Osteocyte (in vitro differentiated cells): ENCODE measurements at places on chromosomes 1 and 21.

GRCh38 chr1:184379111-184379752 lies 7.6 kb upstream of the C1orf21 start:
- H3K36me3 ChIP-seq, result no peaks in the 10 kb centered on the region
- peaks cover 8% of the 10 kb centered on the region for H3K27me3 ChIP-seq
- no peaks in the 10 kb centered on the region for H3K4me1 ChIP-seq
- no peak overlapping the region for H3K4me3 ChIP-seq
- H3K27ac ChIP-seq, result no peak overlapping the region

GRCh38 chr1:246364415-246364941 lies 142.6 kb downstream of the SMYD3 start:
- H3K4me3 ChIP-seq, result no peak overlapping the region
- no peak for DNase-seq
- H3K36me3 ChIP-seq, result peaks cover 5% of the 10 kb centered on the region
- H3K27me3 ChIP-seq, result no peaks in the 10 kb centered on the region

DNA sequence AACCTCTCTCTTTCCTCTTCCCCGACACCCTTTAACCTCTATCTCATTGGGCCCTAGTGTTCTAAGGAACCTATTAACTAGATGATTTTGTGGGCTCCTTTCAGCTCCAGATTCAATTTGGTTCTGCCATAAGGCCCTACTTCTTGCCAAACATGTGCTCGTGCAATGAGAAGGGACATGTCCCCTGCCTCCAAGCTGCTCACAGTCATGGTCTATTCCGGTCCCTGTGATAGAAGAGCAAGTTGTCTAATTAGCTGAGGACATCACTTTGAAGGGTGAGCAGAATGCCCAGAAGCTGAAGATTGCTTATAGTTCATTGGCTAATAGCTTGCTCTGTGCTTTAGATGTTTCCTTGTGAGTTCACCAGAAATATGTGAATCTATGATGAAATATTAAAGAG lies 76.2 kb downstream of the ZNF648 start:
- H3K36me3 ChIP-seq, result no peaks in the 10 kb centered on the region
- H3K4me3 ChIP-seq, result no peak overlapping the region
- H3K27me3 ChIP-seq, result no peaks in the 10 kb centered on the region
- no peak for DNase-seq
- H3K4me1 ChIP-seq, result no peaks in the 10 kb centered on the region

DNA sequence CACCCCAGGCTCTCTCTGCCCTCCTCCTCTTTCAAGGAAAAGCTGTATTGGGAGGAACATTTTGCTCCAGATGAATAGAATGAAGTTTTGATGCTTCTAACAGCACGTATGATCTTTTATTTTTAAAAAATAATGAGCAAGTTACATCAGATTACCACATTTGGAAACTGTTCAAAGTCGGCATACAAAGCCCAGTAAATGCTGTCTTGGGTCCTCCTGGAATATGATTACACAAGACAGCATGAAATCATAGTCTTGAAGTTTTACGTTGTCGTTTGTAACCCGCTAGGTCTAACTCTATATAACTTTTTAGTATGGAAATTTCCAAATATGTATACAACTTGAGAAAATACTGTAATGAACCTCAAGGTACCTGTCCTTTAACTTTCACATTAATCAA lies 385.6 kb downstream of the HLX start:
- no peaks in the 10 kb centered on the region for H3K27me3 ChIP-seq
- no peak overlapping the region for H3K27ac ChIP-seq
- no peak overlapping the region for H3K4me3 ChIP-seq
- no peaks in the 10 kb centered on the region for H3K36me3 ChIP-seq
- no peaks in the 10 kb centered on the region for H3K4me1 ChIP-seq

DNA sequence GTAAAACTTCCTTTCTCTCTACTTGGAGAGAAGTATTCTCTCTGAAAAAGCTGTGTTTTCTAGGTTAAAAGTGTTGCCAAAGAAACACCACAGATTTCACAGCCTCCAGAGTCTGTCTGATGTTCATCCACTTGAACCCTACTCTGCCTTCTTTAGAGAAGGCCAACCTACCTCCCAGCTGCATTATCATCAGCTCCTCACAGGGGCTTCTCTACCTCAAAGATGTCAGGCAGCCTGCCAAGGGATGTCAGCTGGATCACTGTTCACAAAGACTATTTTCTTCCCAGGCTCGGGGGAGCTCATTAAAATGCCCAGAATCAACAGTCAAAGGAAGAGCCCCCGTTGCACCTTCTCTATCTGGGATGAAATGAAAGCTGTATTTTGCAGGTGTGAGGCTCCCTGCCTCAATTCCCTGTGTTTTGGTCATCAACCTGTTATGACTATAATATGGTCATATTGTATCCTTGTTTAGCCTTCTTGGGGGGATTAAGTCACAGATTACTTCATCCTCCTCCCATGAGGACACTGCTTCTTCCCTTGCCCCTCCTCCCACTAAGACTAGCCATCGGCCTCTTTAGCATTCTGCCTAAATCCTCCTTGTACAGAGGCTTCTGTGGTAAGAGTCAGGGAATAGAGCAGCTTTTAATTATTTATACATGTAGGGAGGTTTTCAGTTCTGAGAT lies 25.7 kb downstream of the ANGPTL7 start:
- no peak overlapping the region for H3K27ac ChIP-seq
- no peaks in the 10 kb centered on the region for H3K4me1 ChIP-seq
- peaks cover 68% of the 10 kb centered on the region for H3K36me3 ChIP-seq
- no peak overlapping the region for H3K4me3 ChIP-seq
- no peaks in the 10 kb centered on the region for H3K27me3 ChIP-seq
- no peak for DNase-seq

DNA sequence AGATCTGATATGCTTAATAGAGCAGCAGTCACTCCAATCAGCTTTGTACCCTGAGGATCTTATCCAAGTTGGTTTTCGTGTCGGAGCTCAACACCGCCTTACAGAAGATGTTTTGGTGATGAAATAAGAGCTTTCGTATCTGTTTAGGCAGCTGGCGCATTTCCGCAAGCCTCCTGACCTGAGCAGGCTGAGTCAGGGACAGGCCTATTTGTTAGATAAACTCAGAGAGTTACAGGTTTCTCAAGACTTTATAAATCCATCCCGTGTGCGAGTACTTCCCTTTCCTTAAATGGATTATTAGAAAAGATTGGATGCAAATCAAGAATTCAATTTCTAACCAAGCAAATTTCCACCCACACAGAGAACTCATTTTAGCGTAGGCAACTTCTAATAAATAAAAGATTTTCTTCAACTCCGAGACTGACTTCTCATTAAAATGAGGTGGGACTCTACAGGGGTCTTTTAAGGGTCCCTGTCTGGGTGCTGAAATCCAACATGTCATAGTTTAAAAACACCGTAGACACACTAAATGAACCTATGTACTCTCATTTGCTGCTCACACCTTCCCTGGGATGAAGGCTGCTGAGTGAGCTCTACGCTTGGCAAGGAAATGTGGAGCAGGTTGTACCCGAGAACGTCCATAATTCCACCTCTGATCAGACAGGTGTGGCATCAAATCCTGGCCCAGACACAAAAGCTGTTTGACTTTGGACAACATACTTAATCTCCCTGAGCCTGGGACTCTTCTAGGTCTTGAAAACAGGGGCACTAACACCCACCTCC lies 106.9 kb upstream of the F3 start:
- H3K4me3 ChIP-seq, result no peak overlapping the region
- no peaks in the 10 kb centered on the region for H3K36me3 ChIP-seq
- H3K27me3 ChIP-seq, result no peaks in the 10 kb centered on the region
- no peak for DNase-seq

- no peak for DNase-seq
- peaks cover 17% of the 10 kb centered on the region for H3K27me3 ChIP-seq
- no peak overlapping the region for H3K4me3 ChIP-seq
- no peaks in the 10 kb centered on the region for H3K4me1 ChIP-seq
- no peaks in the 10 kb centered on the region for H3K36me3 ChIP-seq
- H3K27ac ChIP-seq, result no peak overlapping the region
These were observed 3.5 kb upstream of the TFF1 start for GRCh38 chr21:42369821-42370220.

DNA sequence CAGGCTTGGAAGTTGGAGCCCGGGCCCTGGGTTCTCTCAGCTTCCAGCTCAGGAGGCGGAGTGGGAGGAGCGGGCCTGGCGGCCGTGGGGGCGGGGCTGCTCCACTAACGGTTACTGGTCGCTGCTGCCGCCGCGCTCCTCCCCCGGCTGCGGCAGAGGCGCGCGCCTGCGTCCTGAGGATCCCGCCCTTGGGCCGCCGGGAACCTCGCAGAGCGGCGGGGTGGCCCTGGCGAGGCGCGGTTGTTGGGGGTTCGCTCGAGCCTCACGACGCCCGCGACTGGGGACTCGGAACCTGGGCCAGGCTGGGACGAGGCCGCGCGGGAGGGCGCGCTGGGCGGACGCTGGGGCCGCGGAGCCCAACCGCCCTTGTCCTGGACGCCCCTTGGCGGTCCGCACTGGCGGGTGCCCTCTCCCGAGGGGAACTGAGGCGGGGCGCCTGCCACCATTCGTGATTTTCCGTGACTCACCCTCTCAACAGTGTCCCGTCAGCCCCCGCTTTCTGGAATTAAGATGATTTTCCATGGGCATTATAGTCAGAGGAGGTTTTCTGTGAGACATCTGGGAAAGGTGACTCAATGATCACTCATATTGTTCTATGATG lies 34.1 kb downstream of the OR2G3 start:
- no peaks in the 10 kb centered on the region for H3K4me1 ChIP-seq
- no peaks in the 10 kb centered on the region for H3K36me3 ChIP-seq
- H3K27ac ChIP-seq, result no peak overlapping the region
- H3K27me3 ChIP-seq, result no peaks in the 10 kb centered on the region
- H3K4me3 ChIP-seq, result peak overlapping the region; percentile 53

DNA sequence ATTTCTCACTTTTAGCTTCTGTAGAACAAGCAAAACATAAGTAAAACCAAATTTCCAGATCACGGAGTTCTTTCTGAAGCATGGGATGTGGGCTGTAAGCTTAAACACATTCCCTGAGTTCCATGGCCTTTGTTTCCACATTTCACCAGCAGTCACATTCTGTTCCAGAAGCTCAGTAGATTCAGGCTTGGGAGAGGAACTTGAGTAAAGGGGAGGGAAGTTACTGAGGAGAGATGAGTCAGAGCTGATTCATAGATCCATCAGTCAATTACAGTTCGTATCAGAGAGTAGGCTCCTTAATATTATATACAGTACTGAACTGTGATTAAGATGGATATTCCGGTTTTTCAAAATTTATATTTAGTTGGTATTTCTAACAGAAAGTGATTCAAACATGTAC lies 614.3 kb downstream of the NCAM2 start:
- no peak for DNase-seq
- H3K36me3 ChIP-seq, result no peaks in the 10 kb centered on the region
- peaks cover 19% of the 10 kb centered on the region for H3K4me1 ChIP-seq
- peak overlapping the region; percentile 21 for H3K4me3 ChIP-seq
- H3K27ac ChIP-seq, result peak overlapping the region; percentile 77
- no peaks in the 10 kb centered on the region for H3K27me3 ChIP-seq

GRCh38 chr1:25091658-25092057 lies 140.6 kb downstream of the SYF2 start:
- H3K27ac ChIP-seq, result no peak overlapping the region
- peaks cover 62% of the 10 kb centered on the region for H3K27me3 ChIP-seq
- no peak for DNase-seq
- H3K36me3 ChIP-seq, result no peaks in the 10 kb centered on the region

DNA sequence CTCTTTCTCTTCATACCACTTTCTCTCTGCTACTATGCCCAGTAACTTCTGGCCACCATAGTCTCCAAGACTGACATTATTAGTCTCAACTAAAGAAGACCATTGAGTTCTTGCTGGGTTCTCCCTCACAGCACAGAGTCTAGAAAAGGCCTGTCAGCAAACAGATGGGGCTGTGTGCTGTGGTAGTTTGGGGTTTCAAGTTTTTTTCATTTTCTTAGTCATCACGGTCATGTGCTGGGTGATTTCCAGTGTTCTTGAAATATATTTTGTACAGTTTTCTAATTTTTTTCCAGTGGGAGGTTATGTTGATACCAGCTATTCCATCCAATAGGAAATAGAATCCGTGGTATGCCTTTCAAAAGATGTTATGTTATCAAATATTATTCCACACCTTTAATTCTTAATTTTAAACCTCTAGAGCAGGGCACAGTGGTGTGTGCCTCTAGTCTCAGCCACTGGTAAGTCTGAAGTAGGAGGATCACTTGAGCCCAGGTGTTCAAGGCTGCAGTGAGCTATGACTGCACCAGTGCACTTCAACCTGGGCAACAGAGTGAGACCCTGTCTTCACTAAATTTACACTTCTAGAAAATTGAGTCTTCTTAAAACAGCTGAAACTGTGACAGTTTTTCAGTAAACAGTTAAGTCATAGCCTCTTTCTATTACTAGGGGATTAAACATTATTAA lies 8.3 kb downstream of the CFHR2 start:
- no peak overlapping the region for H3K4me3 ChIP-seq
- H3K36me3 ChIP-seq, result no peaks in the 10 kb centered on the region
- no peaks in the 10 kb centered on the region for H3K4me1 ChIP-seq
- no peak overlapping the region for H3K27ac ChIP-seq
- H3K27me3 ChIP-seq, result peaks cover 19% of the 10 kb centered on the region

- no peak overlapping the region for H3K4me3 ChIP-seq
- DNase-seq, result no peak
- peak overlapping the region; percentile 97 for H3K27ac ChIP-seq
- no peaks in the 10 kb centered on the region for H3K27me3 ChIP-seq
- H3K4me1 ChIP-seq, result peaks cover 54% of the 10 kb centered on the region
These were observed 328.0 kb downstream of the TGFB2 start for GRCh38 chr1:218673170-218673569.

GRCh38 chr1:227901239-227901905 lies 46.4 kb downstream of the WNT9A start:
- H3K4me1 ChIP-seq, result peaks cover 9% of the 10 kb centered on the region
- no peaks in the 10 kb centered on the region for H3K27me3 ChIP-seq
- no peak overlapping the region for H3K27ac ChIP-seq
- no peak overlapping the region for H3K4me3 ChIP-seq
- no peak for DNase-seq

DNA sequence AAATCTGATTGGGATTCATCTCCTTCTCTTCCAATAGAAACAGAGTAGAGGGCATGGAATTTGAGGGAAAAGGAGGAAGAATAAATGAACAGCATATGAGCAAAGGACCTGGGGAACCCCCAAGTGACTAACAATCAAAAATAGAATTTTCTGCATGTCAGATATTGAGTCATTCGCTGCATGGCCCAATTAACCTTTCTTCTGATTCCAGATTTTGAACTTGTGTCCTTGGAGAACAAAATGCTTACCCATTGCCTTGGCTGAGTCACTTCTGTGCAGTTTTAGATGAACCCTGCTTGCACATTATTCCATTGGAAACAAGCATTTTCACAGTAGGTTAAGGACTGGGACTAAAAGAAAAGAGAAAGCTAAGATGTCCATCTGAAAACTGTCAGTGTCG lies 390.5 kb downstream of the ST6GALNAC3 start:
- no peaks in the 10 kb centered on the region for H3K36me3 ChIP-seq
- no peaks in the 10 kb centered on the region for H3K4me1 ChIP-seq
- no peak for DNase-seq
- no peak overlapping the region for H3K4me3 ChIP-seq
- no peak overlapping the region for H3K27ac ChIP-seq

GRCh38 chr1:233490488-233490887 lies 123.4 kb upstream of the KCNK1 start:
- no peak for DNase-seq
- H3K4me1 ChIP-seq, result no peaks in the 10 kb centered on the region
- no peaks in the 10 kb centered on the region for H3K27me3 ChIP-seq
- no peak overlapping the region for H3K4me3 ChIP-seq
- H3K36me3 ChIP-seq, result no peaks in the 10 kb centered on the region
- H3K27ac ChIP-seq, result no peak overlapping the region

GRCh38 chr21:42942244-42942643 lies 16.8 kb upstream of the ERVH48-1 start:
- no peak overlapping the region for H3K27ac ChIP-seq
- H3K27me3 ChIP-seq, result peaks cover 2% of the 10 kb centered on the region
- H3K4me3 ChIP-seq, result no peak overlapping the region
- DNase-seq, result no peak
- H3K36me3 ChIP-seq, result no peaks in the 10 kb centered on the region
